ENCODE measurements at places on chromosomes 6 and 20.

DNA sequence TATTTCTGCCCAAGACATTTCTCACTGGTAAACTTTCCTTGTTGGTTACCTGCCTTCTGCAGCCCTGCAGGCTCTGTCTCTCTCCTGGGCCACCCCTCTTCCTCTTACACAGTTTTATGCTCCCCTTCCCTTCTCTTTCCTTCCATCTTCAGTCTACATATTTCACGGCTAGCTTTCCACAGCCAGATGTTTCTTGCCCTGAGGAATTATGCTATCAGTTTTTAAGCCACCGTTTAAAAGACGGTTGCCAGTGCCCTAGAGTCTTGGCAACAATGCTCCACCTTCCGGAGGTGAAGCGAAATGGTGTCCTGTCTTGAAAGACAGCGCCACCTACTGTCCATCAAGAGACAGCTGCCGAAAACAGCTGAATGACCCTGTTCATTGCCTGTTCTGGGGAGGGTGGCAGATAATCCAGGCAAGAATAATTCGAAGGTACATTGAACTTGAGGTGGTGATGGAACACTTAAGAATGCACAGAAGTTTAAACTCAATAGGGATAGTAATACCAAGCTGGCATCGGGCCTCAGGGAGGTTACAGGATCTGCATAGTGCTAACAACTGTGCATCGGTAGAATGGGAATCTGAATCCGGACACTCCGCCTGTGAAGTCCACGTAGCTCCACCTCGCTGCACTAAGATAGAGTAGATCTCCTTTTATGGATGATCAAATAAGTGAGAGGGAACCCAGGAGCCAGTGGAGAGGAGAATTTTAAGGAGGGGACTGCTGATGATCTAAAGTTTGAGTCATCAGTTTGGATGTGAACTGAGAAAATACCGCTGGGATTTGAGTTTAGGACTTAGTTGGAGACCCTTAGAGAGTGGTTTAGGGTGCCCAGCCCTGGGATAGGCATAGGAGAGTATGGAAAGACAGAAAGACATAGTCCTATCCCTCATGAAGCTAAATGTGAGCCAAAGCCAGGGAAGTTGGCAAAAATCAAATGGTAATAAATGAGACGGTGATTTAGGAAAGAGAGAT, 4.8 kb upstream of the TRIM40 start:
- DNase-seq = no peak

DNA sequence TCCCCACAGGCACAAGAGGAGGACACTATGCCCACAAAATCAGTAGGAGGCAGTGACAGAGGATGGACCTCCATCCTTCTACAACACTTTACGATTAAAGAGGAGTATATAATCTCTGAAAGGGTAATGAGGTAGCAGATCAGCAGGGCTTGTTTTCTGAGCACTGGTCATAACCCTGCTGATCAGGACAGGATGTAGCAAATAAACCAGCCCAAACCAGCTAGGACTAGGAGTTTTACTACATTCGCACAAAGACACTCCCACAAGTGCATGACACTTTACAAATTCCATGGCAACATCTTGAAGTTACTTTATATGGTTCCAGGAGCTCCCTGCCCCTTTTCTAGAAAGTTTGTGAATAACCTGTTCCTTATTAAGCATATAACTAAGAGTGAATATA, 73.3 kb upstream of the CHD6 start:
- no peak for DNase-seq

DNA sequence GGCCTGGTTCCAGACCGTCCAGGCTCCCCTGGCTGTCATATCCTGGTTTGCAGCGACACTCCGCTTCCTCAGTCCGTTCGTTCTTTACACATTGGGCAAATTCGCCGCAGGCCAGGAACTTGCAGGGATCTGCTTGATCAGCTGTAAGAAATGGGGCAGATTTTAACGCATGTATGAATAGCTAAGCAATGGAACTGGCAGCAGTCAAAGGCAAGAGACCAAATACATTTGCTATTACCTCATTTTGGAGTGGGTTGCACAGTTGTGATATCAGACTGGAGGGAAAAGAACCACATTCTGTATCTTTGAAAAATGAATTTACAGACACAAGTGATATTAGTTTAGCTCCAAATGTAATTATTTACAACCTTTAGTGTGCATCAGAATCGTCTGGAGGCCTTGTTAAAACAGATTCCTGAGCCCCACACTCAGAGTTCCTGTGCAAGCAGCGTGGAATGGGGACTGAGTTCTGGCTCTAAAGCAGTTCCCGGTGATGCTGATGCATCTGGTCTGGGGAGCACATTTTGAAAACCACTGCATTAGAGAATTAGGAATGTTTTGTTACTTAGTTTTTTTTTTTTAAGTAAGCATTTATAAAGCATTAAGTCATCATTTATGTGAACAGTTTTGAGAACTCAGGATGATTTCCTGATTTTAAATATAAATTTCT, 141.3 kb downstream of the IMPG1 start:
- no peak for DNase-seq

- no peak for DNase-seq
These were observed 371.9 kb upstream of the ID4 start for GRCh38 chr6:19465256-19465655.

DNA sequence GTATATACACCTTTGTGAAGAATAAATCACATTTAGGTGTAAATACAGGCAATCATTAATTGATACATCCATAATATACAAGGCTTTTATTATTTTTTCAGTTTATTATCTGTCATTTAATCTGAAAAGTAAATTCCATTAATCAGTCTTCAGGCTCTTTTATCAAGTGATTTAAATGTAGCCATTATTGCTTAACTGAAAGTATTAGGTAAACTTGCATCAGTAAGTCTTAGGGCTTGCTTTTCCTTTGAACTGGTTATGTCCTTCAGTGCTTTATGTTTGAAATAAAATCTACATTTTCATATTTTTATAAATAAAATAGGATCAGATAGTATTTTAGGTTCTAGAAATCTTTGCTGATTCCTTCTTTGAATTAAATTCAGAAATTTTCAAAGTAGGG, 4.1 kb downstream of the TPBG start:
- DNase-seq = no peak

DNA sequence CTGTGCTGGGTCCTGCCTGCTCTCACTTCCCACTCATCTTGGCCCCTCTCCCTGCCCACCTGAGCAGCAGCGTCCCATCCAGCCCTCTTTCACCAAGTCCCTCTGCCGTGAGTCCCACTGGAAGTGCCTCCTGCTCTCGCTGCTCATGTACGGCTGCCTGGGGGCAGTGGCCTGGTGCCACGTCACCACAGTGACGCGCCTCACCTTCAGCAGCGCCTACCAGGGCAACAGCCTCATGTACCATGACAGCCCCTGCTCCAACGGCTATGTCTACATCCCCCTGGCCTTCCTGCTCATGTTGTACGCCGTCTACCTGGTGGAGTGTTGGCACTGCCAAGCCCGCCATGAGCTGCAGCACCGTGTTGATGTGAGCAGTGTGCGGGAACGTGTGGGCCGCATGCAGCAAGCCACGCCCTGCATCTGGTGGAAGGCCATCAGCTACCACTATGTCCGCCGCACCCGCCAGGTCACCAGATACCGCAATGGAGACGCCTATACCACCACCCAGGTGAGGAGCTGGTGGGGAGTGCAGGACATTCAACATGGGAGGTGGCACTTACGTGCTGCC, 2.8 kb downstream of the TMEM151B start:
- DNase-seq = no peak

- DNase-seq = no peak
These were observed 15.9 kb upstream of the MDGA1 start for GRCh38 chr6:37713529-37714119.

GRCh38 chr6:4102687-4103244, 23.8 kb upstream of the FAM217A start:
- no peak for DNase-seq

GRCh38 chr6:83429857-83430610, 817 bp downstream of the ME1 start:
- DNase-seq = peak; percentile 19

GRCh38 chr6:114030767-114031166, 59.8 kb upstream of the HDAC2 start:
- no peak for DNase-seq

Measured in amygdala (tissue), 56 donors.